ENCODE measurements at places on chromosomes 16 and 17. TPM values are rescaled to one million over a fixed set of nuclear protein-coding genes. Genes with fewer than 3 reads are reported as not detected.
A peak's percentile ranks its signal among the peaks of the same experiment; 100 is the strongest.

GRCh38 chr17:63954402-63955063 lies 18.2 kb downstream of the SCN4A start:
- no peaks in the 10 kb centered on the region for H3K27me3 ChIP-seq
- no peak overlapping the region for H3K4me3 ChIP-seq
- DNase-seq, result peak; percentile 84
- peak overlapping the region; percentile 100 for H3K27ac ChIP-seq
- H3K4me1 ChIP-seq, result peaks cover 82% of the 10 kb centered on the region

DNA sequence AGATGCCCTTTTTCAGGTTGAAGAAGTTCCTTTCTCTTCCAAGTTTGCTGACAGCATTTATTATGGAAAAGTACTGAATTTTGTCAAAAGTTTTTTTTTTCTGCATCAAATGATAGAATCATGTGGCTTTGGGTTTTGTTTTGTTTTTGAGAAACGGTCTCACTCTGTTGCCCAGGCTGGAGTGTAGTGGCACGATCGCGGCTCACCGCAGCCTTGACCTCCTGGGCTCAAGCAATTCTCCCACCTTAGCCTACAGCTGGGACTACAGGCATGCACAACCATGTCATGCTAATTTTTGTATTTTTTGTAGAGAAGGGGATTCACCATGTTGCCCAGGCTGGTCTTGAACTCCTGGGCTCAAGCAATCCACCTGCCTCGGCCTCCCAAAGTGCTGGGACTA lies 7.3 kb downstream of the CMTM4 start:
- DNase-seq, result no peak
- H3K36me3 ChIP-seq, result no peaks in the 10 kb centered on the region

- H3K27ac ChIP-seq, result no peak overlapping the region
- DNase-seq, result no peak
Measured at GRCh38 chr16:73750639-73751038, 546.0 kb upstream of the PSMD7 start.

DNA sequence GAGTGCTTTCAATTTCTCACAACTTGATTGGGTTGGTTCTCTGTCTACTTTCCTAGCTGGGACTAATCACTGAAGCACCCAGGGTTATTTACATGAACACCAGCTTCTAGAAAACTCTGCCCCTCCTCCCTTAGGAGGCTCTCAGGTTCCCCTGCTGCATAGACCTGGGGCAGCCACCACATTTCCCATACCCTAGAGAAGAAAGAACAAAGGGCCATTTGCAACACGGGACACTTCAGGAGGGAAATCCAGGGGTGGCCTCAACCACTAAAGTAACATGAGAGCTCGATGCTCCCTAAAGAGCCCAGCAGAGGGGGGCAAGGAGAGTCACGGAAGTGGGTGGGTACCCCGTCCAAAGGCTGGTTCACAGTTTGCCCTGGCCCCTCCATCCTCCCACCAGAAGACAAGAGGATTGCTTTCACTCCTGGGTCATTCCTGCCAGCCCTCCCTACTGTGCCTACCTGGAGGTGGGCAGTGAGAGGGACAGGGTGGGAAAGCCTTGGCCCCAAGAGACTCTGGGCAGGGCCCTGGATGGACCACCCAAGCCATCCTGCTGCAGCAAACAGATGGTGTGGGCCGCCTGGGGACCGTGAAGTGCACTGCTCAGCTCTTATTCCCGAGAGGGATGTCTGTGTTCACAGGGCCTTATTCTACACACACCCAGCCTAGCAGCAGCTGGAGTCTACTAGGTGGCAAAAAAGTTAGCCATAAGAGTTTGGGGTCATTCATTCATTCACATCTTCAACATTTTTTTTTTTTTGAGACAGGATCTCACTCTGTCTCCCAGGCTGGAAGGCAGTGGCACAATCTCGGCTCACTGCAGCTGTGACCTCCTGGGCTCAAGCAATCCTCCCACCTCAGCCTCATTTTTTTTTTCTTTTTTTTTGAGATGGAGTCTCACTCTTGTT lies 392.1 kb downstream of the SOX9 start:
- H3K27me3 ChIP-seq, result no peaks in the 10 kb centered on the region
- DNase-seq, result no peak
- no peaks in the 10 kb centered on the region for H3K36me3 ChIP-seq
- no peak overlapping the region for H3K27ac ChIP-seq
- H3K4me1 ChIP-seq, result no peaks in the 10 kb centered on the region
- H3K4me3 ChIP-seq, result no peak overlapping the region

- no peak overlapping the region for H3K4me3 ChIP-seq
- H3K36me3 ChIP-seq, result no peaks in the 10 kb centered on the region
- no peak for DNase-seq
- H3K4me1 ChIP-seq, result peaks cover 8% of the 10 kb centered on the region
- H3K27ac ChIP-seq, result peak overlapping the region; percentile 21
Measured at GRCh38 chr17:31067691-31068184, 27.0 kb upstream of the NF1 start.

DNA sequence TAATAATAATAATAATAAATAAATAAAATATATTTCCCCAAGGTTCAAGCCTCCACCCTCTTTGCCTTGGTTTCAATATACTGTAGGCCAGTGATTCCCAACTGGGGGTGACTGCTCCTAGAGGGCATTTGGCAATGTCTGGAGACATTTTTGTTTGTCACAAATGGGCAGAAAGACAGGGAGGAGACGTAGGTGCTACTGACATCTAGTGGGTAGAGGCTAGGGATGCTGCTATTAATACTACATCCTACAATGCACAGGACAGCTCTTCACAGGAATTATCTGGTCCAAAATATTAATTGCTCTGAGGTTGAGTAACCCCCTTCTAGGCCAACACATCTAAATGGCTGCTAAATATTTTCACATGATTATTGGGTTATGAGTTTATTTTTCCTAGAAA lies 12.8 kb upstream of the PRR14 start:
- H3K27me3 ChIP-seq, result no peaks in the 10 kb centered on the region
- no peak for DNase-seq
- H3K4me3 ChIP-seq, result no peak overlapping the region
- no peak overlapping the region for H3K27ac ChIP-seq
- H3K4me1 ChIP-seq, result peaks cover 9% of the 10 kb centered on the region

GRCh38 chr16:12086822-12087221 lies 110.3 kb downstream of the SNX29 start:
- peaks cover under 1% of the 10 kb centered on the region for H3K4me1 ChIP-seq
- no peak overlapping the region for H3K27ac ChIP-seq
- no peak overlapping the region for H3K4me3 ChIP-seq
- H3K27me3 ChIP-seq, result no peaks in the 10 kb centered on the region

- no peak for DNase-seq
- no peaks in the 10 kb centered on the region for H3K36me3 ChIP-seq
- no peak overlapping the region for H3K4me3 ChIP-seq
Measured at GRCh38 chr17:65013613-65014391, 42.7 kb downstream of the GNA13 start.

DNA sequence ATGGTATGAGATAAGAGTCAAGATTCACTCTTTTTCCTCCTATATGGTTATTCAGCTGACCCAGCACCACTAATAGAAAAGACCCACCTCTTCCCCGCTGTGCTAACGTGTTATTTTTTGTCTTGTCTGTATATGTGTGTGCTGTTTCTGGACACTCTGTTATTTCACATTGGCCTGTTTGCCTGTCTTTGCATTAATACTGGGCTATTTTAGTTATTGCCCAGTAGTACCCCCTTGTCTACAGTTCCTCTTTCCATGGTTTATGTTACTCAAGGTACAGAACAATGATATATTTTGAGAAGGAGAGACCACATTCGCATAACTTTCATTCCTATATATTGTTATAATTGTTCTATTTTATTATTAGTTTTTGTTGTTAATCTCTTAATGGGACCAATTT lies 74.0 kb upstream of the SIAH1 start:
- no peak overlapping the region for H3K4me3 ChIP-seq
- no peaks in the 10 kb centered on the region for H3K27me3 ChIP-seq
- H3K27ac ChIP-seq, result peak overlapping the region; percentile 50
- peaks cover 7% of the 10 kb centered on the region for H3K4me1 ChIP-seq
- no peaks in the 10 kb centered on the region for H3K36me3 ChIP-seq

- H3K27me3 ChIP-seq, result no peaks in the 10 kb centered on the region
- DNase-seq, result no peak
- no peaks in the 10 kb centered on the region for H3K36me3 ChIP-seq
- no peaks in the 10 kb centered on the region for H3K4me1 ChIP-seq
Measured at GRCh38 chr16:56974549-56975300, 13.0 kb downstream of the CETP start.

DNA sequence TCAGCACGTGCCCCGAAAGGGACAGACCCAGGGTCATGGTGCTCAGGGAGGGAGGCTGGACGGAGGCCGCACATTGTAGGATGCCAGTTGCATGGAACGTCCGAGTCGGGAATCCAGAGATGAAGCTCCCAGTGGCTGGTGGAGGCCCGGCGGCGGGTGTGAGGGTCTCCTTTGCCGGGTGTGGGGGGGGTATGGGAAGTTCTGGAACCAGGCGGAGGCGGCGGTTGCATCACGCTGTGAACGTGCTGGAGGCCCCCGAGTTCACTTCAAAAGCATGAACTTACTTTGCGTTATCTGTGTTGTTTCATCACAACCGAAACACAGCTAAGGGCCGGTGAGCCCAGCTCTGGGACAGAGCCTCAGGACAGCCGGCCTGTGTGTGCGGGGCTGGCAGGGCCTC lies 73.4 kb upstream of the GNG13 start:
- no peak overlapping the region for H3K4me3 ChIP-seq
- H3K36me3 ChIP-seq, result no peaks in the 10 kb centered on the region
- no peak for DNase-seq
- H3K27ac ChIP-seq, result no peak overlapping the region

DNA sequence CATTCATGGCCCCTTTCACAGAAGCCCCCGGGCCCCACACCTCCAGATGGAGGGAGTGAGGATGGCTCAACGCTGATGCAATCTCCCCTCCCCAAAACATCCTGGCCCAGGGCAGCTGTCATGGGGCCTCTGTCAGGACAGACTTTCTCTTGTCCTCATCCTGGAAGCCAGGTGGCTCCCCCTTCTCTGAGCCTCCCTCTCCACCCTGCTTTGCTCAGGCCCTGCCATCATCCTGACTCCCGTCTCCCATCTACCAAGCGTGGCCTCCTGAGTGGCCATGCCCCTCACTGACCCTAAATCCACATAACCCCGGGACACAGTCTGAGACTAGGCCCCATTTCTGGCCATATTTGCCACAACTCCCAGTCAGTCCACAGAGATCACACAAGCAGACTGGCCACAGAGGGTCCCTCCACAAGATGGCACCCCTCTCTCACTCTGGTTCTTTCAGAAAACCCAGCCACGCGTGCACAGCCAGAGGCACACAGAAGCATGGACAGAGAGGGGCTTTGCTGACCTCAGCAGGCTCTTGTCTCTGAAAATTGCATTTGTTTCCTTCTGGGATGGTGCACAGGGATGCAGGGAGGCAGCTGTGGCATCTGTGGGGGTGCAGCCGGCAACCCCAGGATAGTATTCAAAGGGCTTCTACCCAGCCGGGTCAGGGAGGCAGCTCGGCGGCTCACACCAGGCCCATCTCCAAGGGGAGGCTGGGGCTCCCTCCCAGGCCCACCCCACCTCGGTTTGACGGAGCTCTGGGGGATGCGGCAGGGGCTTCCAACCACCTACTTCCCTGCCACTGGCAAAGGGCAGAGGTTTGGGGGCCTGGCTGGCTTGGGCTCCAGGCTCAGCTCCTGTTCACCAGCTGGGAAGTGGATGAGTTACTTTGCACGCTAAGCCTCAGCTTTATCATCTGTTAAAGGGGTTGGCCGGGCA lies 16.9 kb downstream of the DOC2B start:
- H3K4me1 ChIP-seq, result no peaks in the 10 kb centered on the region
- no peak overlapping the region for H3K27ac ChIP-seq
- no peak overlapping the region for H3K4me3 ChIP-seq
- no peaks in the 10 kb centered on the region for H3K36me3 ChIP-seq

DNA sequence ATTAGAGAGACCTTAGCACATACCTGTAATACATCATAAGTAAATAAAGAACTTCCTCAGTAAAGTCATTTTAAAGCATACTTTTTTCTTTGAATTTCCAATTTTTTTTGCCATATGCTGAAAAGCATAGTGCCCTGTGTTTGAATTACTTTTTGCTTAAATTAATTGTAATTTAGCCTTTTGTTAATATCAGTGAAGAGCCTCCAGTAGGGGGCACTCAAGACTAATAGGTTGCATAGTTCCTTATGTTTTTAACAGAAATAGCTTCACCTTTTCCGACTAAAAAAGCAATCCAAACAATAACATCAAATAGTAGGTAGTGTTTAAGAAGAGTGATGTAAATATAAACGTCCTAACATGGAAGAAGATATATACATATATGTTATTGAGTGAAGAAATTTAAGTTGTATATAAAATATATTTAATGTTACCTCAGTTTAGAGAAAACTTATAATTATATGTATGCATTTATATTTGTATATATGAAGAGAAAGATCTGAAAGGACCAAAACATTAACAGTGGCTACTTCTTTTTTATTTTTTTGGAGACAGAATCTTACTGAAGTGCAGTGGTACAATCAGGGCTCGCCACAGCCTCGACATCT lies 18.6 kb downstream of the RAD51C start:
- H3K36me3 ChIP-seq, result no peaks in the 10 kb centered on the region
- DNase-seq, result no peak
- H3K4me3 ChIP-seq, result no peak overlapping the region
- H3K4me1 ChIP-seq, result no peaks in the 10 kb centered on the region

DNA sequence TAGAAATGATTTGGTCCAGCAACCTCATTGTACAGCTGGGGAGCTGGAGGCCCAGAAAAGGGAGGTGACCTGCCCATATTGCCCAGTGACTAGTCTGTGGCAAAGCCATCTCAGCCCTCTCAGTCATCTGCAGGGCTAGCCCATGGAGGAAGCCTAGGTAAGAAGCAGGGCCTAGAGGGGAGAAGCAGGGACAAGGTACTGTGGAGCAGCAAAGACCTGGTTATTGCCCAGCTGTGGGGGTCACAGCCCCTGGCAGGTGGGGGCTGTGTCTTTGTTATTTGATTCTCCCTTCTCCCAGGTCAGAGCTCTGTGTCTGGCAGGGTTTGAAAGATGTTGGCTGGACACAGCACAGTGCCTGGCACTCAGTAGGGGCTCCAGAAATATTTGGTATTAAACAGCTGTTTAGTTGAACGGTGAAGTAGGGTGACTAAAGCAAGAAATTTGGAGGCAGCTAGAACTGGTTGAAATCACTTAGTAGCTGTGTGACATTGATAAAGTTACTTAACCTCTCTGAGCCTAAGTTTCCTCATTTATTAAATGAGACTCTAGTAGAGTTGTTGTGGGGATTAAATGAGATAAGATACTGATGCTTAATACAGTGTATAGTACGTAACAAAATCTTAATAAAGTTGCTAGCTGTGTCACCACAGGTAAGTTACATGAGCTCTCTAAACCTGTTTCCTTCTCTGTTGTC lies 17.3 kb downstream of the CCR7 start:
- H3K4me3 ChIP-seq, result no peak overlapping the region
- no peaks in the 10 kb centered on the region for H3K36me3 ChIP-seq
- H3K27me3 ChIP-seq, result no peaks in the 10 kb centered on the region
- DNase-seq, result no peak

KCNJ2 gene
- 13.3 TPM for total RNA-seq

SEPTIN12 gene
- not detected for total RNA-seq

MT1G gene
- not detected for total RNA-seq

SMARCE1 gene
- 48.0 TPM for total RNA-seq

NHLRC4 gene
- 0.42 TPM for total RNA-seq

GRB2 gene
- 41.7 TPM for total RNA-seq

CHST5 gene
- total RNA-seq, result not detected

OR1D5 gene
- total RNA-seq, result not detected

NPB gene
- total RNA-seq, result 1.4 TPM

GAN gene
- 5.0 TPM for total RNA-seq

ZG16B gene
- total RNA-seq, result not detected
